ENCODE measurements at places on chromosomes 11 and 22.

- peak; percentile 32 for DNase-seq
These were observed 703 bp downstream of the ABTB2 start for GRCh38 chr11:34356913-34357700.

DNA sequence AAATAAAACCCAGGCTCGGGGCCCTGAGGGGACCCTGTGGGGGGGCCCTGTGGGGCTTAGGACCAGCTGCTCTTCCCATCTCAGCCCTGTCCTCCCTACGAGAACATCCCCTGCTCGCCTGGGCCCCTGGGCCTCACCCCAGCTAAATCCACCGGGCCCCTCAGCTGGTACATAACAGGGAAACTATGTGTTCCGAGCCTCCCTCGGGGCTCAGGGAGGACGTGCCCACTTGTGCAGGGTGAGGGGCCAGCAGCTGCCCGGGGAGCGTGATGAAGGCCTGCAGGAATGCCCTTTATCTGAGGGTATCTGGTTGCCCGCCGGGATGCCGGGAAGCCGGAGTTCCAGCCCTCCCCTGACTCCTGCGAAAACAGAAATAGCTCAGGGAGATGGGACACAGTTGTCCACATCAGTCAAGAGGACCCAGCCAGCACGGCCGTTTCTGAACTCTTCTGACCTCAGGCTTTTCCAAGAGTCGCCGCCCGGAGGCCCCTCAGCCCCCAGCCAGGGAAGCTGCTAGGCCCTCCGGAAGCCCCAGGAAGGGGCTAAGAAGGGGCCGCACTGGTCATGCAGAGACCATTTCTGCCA, 20.6 kb downstream of the MRPL23 start:
- DNase-seq = no peak

- peak; percentile 19 for DNase-seq
These were observed 6.8 kb upstream of the GGA1 start for GRCh38 chr22:37601540-37602442.

GRCh38 chr11:3058753-3059664, 1.8 kb upstream of the CARS1 start:
- no peak for DNase-seq

GRCh38 chr22:35435201-35435740, 35.3 kb downstream of the MCM5 start:
- no peak for DNase-seq

DNA sequence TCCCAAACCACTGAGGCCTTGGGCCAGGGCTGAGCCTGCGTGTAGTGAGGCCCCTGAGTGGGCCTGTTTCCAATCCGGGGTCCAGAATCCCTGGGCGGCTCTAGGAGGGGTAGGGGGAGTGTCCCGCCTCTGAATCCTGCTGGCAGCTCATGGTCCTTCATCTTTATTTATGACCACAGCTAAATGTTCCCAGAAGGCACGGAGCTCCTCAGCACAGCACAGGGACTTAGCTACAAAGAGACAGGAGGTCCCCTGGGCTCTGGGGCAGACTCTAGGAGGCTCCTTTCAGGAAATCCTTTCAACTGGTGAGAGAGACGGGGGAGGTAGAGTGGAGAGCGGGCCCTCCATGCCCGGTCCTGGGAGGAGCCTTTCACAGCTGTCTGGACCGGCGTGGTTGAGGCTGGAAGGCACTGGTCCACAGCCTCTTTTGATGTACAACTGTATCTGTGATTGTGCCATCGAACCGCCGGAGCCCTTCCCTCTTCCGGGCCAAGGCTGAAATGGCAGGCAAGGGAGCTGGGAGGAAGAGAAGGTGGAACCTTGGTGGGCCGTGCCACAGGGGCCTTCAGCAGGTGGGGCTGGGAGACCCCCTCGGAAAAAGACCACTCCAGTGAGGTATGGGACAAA, 46.8 kb downstream of the SCUBE1 start:
- no peak for DNase-seq

DNA sequence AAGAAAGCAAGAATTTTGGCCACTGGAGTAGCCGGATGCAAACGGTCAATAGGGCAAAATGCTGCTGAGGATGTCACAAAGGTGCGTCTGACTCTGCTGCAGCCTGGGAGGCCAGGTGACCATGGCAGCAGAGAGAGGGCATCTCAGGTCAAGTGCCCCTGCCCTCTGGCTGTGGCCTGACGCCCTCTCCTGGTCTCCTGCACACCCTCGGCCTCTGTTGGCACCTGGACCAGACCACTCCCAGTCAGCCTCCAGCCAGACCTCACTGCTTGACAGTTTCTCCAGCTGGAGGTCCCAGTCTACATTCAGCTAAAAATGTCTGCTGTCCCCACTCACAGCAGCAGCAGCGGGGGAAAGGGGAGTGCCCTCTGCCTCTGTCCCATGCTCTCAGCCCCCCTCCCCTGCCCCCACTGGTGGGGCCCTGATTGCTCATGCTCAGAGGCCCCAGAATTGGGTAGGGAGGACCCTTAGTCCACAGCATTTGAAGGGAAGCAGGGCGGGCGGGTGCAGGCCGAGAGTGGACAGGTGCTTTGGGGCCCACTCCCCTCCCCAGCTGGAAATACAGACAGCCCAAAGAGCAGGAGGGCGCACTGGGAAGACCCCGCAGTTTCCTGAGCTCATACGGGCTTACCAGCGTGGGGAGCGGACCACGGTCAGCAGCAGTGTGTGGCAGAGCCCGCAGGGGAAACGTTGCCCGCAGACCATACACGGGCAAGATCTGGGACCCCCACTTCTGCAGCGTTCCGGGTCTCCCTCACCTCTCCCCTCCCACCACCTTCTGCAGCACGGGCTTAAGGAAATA, 1.6 kb upstream of the BRSK2 start:
- DNase-seq = no peak

GRCh38 chr22:32822179-32822877, 20.8 kb downstream of the TIMP3 start:
- no peak for DNase-seq

DNA sequence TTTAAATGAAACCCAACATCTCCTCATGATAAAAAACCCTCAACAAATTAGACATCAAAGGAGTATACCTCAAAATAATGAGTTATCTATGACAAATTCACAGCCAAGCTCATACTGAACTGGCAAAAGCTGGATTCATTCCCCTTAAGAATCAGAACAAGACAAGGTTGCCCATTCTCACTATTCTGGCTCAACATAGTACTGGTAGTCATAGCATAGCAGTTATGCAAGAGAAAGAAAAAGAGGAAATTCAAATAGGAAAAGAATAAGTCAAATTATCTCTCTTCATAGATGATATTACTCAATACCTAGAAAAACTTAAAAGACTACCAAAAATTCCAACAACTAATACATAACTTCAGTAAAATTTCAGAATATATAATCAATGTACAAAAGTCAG, 29.4 kb upstream of the XKR3 start:
- peak; percentile 15 for DNase-seq
